ENCODE measurements at places on chromosomes 6 and 20. TPM values are rescaled to one million over a fixed set of nuclear protein-coding genes. Genes with fewer than 3 reads are reported as not detected.

Gene ZNF391
- 6.0 TPM for total RNA-seq

DNA sequence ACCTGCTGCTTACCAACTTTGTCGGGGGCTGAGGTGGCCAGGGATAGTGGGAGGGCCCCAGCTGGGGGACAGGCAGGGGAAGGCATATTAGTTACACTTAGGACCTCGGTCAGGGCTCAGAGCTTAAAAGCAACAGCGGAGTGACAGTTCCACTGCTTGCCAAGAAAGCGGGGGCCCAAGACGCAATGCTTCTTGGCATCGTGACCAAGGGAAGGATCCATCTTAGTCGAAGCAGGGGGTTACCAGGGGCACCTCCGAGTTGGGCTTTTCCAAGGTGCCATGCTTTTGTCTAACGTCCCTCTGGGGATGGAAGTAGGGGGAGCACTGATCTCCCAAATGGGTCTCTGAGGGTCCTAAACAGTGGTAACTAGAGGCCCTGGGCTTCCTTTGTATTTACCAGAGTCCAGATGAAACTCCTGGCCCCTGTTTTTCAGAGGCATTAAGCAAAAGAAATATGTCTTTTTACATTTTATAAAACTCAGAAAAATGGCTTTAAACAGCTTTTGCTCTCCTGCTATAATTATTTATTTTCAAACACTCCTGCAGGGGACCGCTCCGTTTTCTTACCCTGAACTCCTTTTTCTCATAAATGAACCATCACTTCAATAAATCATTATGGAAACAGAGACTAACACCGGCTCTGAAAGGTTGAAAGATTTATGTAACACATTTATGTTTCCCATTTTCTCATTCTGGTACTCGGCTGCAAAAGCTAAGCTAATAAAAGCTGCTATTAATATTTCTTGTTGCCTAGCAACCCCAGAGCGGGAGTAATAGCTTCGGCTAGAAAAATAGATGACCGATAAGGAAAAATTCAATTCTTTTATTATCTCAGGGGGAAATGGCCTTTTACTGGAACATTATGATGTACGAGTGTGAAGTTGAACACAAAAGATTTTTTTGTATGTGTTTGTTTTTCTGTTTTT, 100.4 kb downstream of the TOX2 start:
- peaks cover 10% of the 10 kb centered on the region for H3K27me3 ChIP-seq
- H3K36me3 ChIP-seq, result no peaks in the 10 kb centered on the region
- H3K4me1 ChIP-seq, result peaks cover 21% of the 10 kb centered on the region
- no peak for DNase-seq
- no peak overlapping the region for H3K4me3 ChIP-seq

- no peak for DNase-seq
- H3K27ac ChIP-seq, result no peak overlapping the region
- no peaks in the 10 kb centered on the region for H3K27me3 ChIP-seq
Observed at GRCh38 chr6:72712910-72713309, 91.0 kb downstream of the KCNQ5 start.

GRCh38 chr6:63493557-63493956, 78.7 kb upstream of the LOC128125822 start:
- no peak overlapping the region for H3K4me3 ChIP-seq
- no peaks in the 10 kb centered on the region for H3K4me1 ChIP-seq
- no peaks in the 10 kb centered on the region for H3K36me3 ChIP-seq
- H3K27me3 ChIP-seq, result no peaks in the 10 kb centered on the region
- H3K27ac ChIP-seq, result no peak overlapping the region
- DNase-seq, result no peak

DNA sequence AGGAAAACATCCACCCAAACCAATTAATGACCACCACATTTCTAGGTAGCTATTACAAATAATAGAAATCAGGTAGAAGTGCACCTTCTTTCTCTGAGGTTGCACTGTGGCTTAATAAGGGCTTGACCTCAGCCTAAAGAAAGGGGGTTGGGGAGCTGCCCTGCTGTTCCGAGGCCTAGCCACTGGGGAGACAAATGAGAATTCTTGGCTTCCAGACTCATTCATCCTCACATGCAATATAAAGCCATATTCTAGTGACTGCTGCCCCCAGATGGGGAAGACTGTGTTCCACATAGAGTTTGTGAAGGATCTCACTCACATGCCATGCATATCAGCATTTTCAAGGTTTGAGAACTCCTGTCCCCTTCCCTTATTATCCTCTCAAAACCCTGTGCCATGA, 22.9 kb downstream of the SAYSD1 start:
- no peak for DNase-seq
- peaks cover 14% of the 10 kb centered on the region for H3K27me3 ChIP-seq
- no peak overlapping the region for H3K27ac ChIP-seq
- H3K4me1 ChIP-seq, result no peaks in the 10 kb centered on the region
- no peaks in the 10 kb centered on the region for H3K36me3 ChIP-seq

- no peaks in the 10 kb centered on the region for H3K27me3 ChIP-seq
- DNase-seq, result no peak
- no peak overlapping the region for H3K4me3 ChIP-seq
- no peaks in the 10 kb centered on the region for H3K4me1 ChIP-seq
- H3K36me3 ChIP-seq, result no peaks in the 10 kb centered on the region
Observed at GRCh38 chr6:55494411-55494810, 84.6 kb downstream of the HMGCLL1 start.

GRCh38 chr6:34459899-34460593, 5.8 kb upstream of the PACSIN1 start:
- no peaks in the 10 kb centered on the region for H3K4me1 ChIP-seq
- H3K27ac ChIP-seq, result no peak overlapping the region
- DNase-seq, result peak; percentile 20
- H3K36me3 ChIP-seq, result no peaks in the 10 kb centered on the region

DNA sequence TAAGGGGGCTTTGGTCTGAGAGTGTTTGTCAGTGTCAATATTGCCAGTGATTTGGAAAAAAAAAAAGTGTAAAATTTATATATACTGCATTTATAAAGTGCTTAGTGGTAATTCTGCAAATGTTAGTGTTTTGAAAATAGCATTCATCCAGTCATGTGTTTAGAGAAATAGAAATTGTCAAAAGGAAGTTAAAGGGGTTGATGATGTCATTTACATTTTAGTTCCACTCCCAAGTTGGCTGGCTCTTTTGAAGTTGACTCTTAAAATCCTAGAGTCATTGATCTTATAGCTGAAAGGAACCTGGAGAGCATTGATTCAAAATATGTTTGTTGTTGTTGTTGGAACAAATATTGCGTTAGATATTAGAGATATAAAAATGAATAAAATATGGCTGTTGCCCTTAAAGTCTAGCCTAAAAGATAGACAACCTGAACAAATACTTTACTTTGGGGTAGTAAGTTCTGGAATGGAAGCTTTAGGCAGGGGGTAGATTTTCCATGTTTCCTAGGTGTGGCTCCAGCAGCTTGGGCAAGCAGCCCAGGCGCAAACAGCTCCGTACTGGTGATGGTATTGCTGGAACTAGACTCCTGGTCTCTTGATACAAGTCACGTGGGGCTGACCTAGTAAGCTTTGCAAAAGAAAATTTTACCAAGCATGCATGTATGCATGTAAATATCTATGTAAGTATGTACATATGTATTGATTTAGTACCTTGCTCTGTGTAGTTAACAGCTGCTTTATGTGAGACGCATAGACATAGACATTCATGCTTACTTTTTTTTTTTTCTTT, 46.3 kb downstream of the HIVEP1 start:
- no peak overlapping the region for H3K27ac ChIP-seq
- no peak for DNase-seq
- no peak overlapping the region for H3K4me3 ChIP-seq
